ENCODE measurements at places on chromosomes 3 and 15. TPM values are rescaled to one million over a fixed set of nuclear protein-coding genes. Genes with fewer than 3 reads are reported as not detected.

GRCh38 chr3:150449169-150449721, 41.1 kb downstream of the TSC22D2 start:
- DNase-seq: no peak

DNA sequence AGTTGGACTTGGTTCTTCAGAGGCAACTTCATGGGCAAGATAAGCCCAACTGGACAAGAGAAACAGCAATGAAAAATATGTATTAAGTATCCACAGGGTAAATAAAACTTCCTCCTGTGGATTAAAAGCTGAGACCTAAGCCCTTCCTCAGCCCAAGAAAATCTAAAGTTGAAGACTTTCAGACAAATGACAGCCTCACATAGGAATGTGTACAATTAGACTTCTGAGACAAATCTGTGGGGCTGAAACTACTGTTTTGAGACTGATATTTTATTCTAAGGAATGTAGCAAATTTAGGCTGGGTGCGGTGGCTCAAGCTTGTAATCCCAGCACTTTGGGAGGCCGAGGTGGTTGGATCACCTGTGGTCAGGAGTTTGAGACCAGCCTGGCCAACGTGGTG, 74.2 kb upstream of the IL12A start:
- no peak for DNase-seq

- no peak for DNase-seq
These were observed 79.5 kb upstream of the TSC22D2 start for GRCh38 chr3:150328654-150329040.

GRCh38 chr3:24845524-24846155, 351.0 kb upstream of the THRB start:
- no peak for DNase-seq

DNA sequence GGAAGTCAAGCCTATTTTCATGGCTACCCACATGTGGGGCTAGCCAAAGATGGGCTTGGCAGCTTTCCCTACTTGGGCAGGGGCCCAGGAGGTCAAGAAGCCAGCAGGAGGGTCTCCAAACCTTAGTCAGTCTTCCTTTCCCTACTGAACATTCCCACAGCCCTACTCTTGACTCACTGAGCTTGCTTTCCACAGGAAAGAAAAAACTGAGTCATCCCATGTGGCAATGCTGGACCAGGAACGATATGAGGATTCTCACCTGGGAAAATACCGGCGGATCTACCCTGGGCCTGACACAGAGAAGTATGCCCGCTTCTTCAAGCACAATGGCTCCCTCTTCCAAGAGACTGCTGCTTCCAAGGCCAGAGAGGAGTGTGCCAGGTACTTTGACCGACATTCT, 3.7 kb upstream of the NGRN start:
- no peak for DNase-seq

DNA sequence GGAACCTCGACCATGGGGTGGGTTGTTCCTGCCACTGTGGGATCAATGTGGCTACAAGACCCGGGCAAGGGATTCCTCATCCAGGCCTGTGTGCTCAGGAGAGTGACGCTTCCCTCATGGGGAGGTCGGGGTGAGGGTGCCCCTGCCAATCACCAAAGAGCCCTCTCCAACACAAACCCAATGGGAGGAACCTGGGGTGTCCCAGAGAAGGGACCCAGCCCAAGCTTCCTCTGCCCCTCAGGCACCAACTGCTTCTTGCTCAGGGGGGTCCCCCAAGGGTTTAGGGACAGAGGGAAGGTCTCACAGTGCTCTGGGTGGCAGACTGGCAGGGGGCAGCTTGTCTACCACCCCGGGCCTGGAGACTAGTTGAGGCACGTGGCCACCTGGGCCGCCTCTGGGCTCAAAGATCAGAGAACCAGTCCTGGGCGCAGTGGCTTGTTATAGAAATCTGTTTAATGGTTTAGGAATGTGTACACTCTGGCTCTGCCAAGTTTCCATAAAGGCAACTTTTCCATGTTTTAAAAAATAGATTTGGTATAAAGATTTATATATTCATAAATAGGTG, 26.6 kb downstream of the GP9 start:
- DNase-seq: no peak

GRCh38 chr3:111531446-111531845, 10.6 kb upstream of the CD96 start:
- DNase-seq: no peak

DNA sequence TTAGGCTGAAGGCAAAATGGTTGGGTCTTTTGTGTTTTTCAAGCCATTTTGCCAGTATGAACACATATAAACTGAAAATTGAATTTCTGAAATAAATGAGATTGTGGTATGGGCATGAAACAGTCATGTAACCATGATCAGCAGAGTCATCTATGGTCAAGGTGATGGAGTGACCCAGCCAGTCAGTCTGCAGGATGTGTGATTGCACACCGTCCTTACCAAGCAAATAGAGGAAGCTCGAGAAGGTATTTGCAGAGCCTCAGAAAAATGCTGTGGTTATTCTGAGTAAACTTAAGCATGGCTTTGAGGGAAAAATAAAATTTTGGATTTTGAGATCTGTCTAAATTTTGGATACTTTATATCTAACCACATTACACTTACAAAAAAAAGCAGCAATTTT, 95.9 kb upstream of the RNF7 start:
- no peak for DNase-seq

DNA sequence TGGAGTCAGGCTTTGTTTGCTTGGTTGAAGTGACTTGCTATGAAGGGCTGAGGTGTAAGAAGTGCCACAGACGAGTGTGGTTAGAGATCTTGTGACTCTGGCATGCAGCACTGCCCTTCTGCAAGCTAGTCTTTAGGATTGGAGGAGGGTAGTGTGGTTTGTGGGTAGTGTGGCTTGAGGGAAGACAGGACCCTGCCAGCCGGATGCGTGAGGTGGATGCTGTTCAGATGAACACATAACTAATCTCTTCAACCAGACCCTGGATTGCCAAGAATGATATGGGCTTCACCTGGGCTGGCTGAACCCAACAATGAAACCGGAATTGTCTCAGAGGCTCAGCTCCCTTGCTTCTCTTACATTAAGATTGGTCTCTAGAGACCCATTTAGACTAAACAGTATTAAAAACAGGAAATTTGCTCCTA, 32.7 kb downstream of the STARD9 start:
- DNase-seq: no peak

- DNase-seq: no peak
These were observed 26.7 kb upstream of the OR5K4 start for GRCh38 chr3:98326945-98327344.

DNA sequence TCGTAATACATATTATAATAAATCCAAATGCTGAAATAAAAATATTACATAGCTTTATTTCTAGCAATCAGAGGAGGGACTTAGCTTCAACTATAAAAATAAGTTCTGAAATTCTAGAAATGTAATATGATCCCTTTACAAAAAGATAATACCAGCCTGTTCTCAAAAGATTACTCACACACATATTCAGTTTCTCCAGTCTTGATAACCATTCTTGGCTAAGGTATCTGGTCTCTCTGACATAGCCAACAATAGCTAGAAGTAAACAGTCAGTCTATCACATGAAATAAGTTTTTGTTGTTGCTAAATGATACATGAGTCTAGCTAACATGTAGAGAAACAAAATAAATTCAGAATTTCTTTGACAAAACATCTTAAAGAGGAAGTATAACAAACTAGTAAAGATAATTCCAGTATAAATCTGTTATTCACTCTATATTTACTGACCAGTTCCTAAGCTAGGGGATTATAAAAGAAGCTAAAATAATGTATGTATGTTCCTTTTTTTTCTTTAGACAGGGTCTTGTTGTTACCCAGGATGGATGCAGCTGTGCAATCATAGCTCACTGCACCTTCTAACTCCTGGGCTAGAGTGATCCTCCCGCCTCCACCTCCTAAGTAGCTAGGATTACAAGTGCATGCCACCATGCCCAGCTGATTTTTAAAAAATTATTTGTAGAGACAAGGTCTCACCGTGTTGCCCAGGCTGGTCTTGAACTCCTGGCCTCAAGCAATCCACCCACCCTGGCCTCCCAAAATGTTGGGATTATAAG, 170.6 kb downstream of the TBL1XR1 start:
- no peak for DNase-seq

GRCh38 chr3:126406389-126407296, 11.9 kb downstream of the CFAP100 start:
- no peak for DNase-seq

DNA sequence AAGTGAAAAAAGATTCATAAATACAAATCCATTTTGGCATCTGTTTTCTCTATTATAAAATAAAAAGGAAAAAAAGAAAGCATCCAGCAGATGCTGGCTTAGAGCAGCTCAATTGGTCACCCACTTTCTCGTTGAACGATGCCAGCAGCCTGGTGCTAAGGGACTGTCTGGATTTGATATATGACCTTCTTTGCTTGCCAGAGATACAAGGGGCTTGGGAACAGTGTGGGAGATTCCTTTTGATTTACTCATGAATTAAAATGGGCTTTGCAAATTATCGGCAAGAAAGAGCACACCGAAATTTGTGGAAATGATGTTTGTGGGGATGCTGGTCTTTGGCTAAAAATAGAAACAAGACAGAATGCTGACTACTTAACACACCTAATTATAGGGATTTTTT, 210.3 kb upstream of the STT3B start:
- no peak for DNase-seq

- DNase-seq: no peak
These were observed 36.9 kb downstream of the LRRFIP2 start for GRCh38 chr3:37137516-37137915.

DNA sequence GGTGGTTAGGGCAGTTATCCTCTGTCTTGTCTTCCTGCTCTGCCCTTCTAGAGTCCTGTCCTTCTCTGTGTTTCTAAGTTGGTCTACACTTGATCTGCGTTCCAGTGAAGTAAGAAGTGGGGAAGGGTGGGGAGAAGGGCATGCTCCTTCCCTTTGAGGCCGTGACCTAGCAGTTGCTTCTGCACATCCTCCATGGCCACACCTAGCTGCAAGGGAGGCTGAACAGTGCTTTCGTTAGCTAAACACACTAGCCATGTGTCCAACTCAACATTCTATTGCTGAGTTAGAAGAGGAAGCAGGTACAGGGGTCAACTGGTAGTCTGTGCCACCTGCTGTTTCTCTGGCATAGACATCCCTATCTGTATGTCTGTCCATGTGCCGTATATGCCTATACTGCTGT, 94.5 kb downstream of the LARS2 start:
- DNase-seq: no peak

GRCh38 chr3:17894434-17895060, 152.1 kb upstream of the TBC1D5 start:
- no peak for DNase-seq

GRCh38 chr3:126375835-126376331, 18.7 kb upstream of the KLF15 start:
- no peak for DNase-seq

GRCh38 chr3:151923901-151924300, 50.5 kb downstream of the SUCNR1 start:
- no peak for DNase-seq

DNA sequence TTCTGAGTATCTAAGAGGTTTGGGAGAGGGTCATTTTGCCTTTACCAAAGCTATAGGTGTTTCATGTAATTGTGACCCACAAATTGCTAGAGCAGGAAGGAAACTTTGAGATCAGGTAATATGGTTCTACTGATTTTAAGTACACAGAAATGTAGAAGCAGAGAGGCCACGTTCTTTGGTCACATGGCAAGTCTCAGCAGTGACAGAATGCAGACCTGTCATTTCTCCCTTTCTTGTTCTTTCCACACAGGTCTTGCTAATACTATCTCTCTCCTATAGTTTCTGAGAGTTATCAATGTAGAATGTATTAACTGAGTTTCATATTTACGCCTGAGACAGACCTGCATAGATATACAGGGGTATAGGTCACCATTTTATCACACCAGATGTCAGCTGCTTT, 10.9 kb upstream of the RTP1 start:
- DNase-seq: no peak

DNA sequence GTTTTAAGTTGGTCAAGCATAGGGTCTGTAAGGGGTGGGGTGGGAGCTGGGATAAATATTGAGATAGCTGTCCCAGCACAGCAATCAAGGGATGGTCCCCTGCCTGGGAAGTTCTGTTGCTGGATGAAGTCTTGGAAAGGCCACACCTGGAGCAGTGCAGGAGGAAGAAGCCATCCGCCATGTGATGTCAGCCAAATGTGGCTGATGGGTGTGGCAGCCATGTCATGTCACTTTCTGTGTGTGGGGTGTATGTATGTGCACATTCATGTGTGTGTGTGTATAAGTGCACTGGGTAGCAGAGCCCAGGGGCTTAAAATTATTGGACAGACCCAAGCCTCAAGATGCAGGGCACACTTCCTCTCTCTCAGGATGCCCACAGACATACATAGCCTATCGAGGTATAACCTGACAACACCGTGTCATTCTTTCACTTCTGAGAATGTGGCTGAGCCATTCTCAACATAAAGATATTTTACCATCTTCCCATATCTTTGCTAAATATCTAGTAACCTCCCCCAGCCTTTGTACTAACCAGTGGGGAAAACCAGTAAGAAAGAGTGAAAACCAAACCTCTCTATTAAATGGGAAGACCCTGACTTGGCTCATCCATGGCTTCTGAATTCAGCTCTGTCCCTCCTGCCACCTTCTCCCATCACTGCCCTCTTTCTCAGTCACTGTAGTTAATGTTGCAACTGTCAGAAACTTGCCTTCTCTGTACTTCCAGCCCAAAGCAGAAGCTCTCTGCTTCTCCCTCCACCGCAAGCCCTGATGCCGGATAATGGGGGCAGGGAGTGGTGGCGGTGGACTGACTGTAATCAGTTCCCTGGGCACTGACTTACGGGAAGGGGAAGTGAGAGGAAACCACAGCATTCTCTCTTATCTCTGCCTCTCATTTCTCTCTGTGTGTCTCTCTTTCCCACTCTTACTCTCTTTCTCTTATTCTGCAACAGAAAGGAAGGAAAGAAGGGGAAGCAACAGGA, 11.2 kb downstream of the TNFSF10 start:
- DNase-seq: no peak

GRCh38 chr15:45338417-45338816, 39.9 kb downstream of the GATM start:
- no peak for DNase-seq

DNA sequence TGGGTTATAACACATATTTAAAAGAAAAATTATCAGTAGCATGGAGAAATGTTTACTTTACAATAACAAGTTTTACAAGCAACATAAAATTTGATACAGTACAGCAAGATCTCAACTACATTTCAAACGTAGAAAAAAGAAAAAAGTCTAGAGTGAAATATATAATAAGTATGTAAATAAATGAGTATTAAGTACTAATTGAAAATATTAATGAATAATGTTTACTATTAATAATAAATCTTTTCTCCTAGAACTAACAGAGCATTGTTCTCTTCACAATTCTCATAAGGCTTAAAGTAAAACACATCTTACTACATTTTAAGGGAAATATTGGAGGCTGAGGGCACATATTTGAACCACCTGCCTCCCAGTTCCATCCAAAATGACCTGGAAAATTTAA, 72.1 kb downstream of the TMEM212 start:
- DNase-seq: no peak

GRCh38 chr3:187737368-187738070, 7.7 kb downstream of the BCL6 start:
- no peak for DNase-seq

The SLC15A2 gene
- 55.9 TPM for polyA plus RNA-seq

The PFKFB4 gene
- 18.3 TPM for polyA plus RNA-seq

The GOLGA8S gene
- polyA plus RNA-seq: 1.6 TPM

The PARP6 gene
- polyA plus RNA-seq: 201 TPM

The CCNB2 gene
- 18.8 TPM for polyA plus RNA-seq

The FURIN gene
- 24.9 TPM for polyA plus RNA-seq

The NME9 gene
- polyA plus RNA-seq: 9.0 TPM

The SPTBN5 gene
- 4.2 TPM for polyA plus RNA-seq

The ITIH1 gene
- polyA plus RNA-seq: not detected

The CFAP100 gene
- 14.6 TPM for polyA plus RNA-seq

The CASR gene
- polyA plus RNA-seq: 1.4 TPM

The TRH gene
- 23.6 TPM for polyA plus RNA-seq
